ENCODE measurements at places on chromosomes 5 and 9.
A peak's percentile ranks its signal among the peaks of the same experiment; 100 is the strongest.

GRCh38 chr5:67542479-67542878 is 345.9 kb upstream of the CD180 start:
- no peak for DNase-seq

- DNase-seq = no peak
These were observed 59.0 kb downstream of the COL15A1 start for GRCh38 chr9:99002706-99003105.

- DNase-seq = peak; percentile 63
These were observed 171.7 kb downstream of the TTC39B start for GRCh38 chr9:15135164-15135792.

DNA sequence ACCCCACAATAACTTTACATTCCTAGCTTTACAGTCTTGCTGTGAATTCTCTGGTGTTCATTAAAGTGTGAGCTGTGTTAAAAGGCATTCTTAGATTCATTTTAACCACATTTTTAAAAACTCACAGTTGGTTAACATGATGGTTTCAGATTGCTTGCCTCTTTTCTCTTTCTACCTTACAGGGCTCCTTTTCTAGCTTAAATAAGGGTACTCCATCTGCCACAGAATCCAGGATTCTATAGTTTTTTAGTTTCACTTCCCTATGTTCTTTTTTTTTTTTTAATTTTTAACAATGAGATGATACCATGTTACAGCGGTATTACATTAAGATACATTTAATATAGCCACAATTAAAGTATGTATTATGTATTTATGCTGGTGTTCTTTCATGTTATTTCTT is 3.9 kb upstream of the FBXO4 start:
- DNase-seq = no peak

Measured in Jurkat, Clone E6-1 (cell line).